ENCODE measurements at places on chromosomes 2 and 18.

GRCh38 chr2:183253441-183254130 lies 129.3 kb downstream of the NUP35 start:
- DNase-seq = no peak

DNA sequence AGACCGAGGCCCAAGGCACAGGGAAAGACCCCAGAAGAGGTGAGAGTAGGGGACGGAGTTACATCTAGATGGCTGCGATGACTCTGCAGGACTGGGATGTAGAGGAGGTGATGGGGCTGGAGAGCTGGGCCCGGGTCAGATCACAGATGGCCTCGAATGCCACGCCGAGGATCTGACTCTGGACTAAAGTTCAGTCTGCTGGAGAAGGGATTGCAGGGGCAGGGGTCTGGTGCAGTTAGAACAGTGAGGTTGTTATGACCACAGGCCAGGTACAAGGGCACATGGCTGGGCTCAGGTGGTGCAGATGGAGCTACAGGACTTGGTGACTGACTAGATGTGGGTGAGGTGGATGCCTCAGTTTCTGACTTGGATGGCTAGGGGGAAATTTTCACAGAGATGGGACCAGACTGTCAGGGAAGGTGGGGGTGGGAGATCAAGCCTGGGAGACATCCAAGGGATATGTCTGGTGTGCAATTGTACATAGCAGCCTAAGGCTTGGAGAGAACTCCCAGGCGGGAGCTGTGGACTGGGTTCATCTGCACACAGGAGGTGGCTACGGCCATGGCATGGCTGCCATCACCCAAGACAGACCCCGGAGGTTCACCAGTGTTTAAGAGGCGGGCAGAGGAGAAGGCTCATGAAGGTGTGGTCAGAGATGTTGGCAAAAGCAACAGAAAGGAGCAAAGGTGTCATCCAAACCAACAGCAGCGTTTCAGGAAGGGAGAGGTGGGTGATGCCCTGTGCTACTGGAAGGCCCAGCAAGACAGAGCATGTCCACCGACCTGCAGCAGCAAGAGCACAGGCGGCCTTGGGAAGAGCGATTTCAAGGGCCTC lies 66.9 kb downstream of the CIB4 start:
- DNase-seq = no peak

GRCh38 chr2:206804326-206804725 lies 38.9 kb downstream of the FASTKD2 start:
- no peak for DNase-seq

DNA sequence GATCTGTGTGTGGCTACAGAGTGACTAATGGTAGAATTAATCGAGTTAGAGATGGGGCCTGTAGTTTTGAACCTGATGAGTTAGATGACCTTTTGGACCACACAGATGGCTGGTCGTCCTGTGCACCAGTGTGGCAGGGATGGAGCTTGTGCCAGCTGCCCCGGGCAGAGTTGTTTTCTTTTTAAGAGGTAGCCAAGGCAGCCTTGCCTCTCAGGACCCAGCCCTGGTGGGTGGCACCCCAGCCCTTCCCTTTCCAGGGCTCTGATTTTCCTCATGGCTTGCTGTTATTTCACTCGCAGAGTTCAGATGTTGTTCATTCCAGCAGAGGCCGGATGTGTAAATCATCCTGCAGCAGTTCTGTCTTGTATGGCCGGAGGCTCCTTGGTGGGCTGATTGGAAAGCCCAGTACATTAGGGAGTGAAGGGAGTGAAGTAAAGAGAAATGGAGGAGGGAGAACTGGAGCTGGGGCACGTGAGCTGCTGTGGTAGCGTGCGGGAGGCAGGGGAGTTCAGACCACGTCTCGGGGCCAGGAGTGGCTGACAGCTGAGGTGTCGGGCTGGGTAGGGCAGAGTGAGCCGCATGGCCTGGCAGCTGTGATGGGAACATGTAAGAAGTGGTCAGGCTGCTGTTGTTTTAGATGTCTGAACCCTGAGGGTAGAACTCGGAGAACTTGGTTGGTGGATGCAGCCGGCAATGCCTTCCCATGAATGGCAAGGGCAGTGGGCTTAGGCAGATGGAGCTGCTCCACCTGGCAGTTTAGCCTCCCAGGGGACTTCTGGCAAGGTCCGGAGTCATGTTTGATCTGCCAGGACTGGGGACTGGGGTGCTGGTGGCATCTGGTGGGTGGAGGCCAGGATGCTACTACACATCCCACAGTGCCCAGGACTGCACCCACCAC lies 28.8 kb downstream of the ASAP2 start:
- no peak for DNase-seq

GRCh38 chr2:68946117-68946516 lies 6.6 kb downstream of the GKN2 start:
- no peak for DNase-seq

- DNase-seq = no peak
Measured at GRCh38 chr2:2808551-2809058, 477.5 kb upstream of the MYT1L start.

DNA sequence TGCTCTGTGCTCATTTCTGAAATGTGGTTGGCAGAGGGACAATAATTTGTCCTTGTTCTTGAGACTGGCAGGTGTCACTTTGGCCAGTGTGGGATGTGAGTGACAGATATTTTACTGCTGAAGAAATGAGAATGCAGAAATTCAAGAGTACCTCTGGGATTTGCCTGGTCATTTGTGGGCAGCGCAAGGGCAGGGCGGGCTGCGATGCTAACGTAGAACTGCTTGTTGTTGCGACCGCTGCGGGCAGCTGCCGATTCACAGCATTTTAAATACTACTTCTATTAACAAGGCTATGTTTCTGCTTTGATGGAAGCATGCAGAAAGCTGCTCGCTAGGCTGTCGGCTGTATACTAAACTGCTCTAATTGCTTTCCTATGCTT lies 268.6 kb downstream of the FIGN start:
- no peak for DNase-seq

GRCh38 chr2:158778243-158778642 lies 16.9 kb upstream of the DAPL1 start:
- no peak for DNase-seq

- DNase-seq = no peak
Measured at GRCh38 chr2:191970867-191971266, 124.0 kb upstream of the CAVIN2 start.

GRCh38 chr2:67865917-67866316 lies 196.9 kb downstream of the C1D start:
- no peak for DNase-seq

GRCh38 chr2:149314687-149315086 lies 15.7 kb upstream of the LYPD6 start:
- DNase-seq = no peak

DNA sequence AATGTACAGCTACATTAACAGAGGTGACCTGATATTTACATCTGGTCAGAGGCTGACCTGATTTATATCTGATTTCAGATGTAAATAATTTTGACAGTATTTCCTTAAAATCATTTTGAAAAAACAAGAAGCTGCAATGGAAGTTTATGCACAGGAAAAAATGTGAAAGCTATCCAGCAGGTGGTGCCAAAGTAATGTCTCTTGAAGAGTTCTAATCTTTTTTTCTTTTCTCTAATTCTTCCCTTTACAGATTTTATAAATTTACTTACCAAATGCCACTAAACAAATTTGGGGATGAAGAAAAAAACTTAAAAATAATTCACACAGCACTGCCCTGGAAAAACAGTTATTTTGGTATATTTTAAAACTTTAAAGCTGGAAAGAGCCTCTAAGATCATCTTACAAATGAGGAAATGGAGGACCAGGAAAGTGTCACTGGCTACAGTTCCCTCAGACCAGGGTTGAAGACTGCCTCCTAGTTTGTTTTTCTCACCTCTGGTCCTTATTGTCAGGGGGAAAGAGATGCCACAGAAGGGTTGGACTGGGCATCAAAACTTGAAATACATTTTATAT lies 16.4 kb upstream of the FBLN7 start:
- DNase-seq = peak; percentile 65

DNA sequence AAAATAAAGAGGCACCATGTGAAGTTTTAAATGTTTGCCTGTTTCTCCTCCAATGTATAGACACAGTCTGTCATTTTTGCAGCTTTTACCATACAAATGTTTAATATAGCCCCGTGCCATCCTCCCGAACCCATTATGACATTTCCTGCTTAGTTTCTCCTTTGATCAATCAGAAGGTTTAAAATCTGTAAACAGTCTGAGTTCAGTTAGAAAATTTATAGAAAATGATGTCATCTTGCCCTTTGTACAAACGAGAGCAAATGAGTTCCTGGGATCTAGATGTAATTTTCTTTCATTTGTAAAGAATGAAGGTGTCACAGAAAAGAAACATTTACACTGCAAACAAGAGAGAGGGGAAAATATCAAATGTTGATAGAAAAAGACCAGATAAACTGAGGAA lies 62.7 kb upstream of the NFU1 start:
- peak; percentile 9 for DNase-seq

DNA sequence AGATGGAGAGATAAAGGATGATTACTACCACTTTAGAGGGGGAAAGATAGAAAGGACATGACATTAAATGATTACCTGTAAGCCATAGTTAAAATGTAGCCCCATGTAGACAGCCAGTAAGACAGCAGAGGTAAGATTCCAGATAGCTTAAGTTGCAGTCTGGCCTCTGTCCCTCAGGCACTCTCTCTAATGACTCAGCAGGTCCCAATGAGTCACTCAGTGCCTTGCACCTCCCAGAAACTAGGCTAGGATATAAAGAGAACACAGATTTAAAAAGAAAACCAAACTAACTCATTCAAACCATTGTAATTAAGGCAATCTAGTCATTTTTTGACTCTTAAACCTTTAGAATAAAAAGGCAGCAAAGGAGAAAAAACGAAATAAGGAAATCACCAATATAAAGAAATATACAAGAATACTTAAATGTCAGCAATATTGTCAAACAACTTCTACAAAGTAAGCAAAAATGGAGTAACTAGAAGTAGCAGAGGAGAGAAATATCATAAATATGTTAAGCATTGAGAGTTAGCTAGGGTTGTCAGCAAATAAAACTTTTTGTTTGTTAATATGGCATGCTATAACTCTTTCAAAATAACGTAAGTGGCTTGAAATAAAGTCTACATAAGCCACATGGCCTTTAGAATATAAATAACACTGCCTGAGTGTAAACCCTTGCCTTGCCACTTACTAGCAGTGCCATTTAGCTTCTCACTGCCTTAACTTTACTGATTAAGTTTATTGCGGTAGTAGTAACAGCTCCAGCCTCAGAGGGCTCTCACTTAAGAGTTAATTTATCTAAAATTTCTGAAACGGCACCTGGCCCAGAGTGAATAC lies 48.5 kb downstream of the SOCS6 start:
- DNase-seq = no peak

DNA sequence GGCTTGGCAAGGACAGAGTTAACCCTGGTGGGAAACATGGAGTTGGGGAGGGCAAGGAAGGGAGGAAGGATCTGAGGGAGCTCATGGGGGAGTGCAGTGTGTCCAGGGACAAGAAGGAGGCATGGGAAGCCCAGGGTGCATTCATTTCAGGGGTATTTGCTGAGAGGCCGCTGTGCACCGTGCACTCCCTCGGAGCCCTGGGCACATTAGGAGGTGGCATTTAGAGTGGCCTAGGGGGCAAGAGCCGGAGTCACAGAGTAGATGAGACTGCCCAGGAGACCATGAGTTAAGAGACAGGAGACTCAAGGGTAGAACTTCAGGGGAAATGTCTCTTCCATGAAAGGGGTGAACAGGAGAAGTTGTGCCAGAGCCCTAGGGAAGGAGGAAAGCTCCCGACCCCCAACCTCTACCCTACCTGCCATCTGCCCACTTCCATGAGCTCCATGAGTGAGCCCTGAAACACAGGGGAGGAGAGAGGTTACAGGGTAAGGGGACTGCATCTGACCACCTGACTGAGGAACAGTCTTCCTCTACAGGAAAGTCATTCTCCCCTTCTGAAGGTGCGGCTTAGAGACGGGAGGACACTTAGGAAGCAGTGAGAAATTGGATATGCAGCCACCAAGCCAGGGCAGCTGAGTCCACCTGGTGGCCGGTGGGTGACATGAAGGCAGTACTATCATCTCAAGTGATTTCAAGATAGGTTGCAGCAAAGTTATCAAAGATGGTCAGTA lies 58.5 kb upstream of the COPS8 start:
- DNase-seq = peak; percentile 35

DNA sequence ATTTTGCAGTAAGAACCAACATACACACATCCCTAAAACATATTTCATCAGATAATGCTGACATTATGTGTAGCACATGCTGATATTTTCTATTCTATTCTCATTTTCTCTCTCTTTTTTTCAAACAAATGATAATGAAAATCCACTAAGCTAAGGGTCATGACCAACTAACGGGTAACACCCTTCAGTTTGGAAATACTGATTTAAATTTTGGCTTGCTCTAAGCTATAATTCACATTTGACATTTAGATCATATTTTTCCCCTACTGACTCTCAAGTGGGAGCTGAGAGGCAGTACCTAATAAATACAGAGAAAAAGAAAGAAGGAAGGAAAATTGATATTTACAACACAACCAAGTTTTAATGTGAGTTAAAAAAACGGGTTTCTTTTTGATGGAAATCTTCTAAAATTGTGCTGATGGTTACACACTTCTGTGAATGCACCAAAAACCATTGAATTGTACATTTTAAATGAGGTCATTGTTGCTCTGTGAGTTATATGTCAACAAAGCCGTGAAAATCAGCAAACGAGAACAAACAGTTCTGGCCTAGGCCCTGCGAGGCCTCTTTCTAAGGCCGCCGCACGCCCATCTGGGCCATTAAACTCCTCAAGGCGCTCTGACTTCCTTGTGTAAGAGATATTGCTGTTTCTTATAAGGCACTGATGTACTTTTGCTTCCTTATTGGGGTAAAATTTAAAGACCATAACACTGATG lies 124.2 kb downstream of the GALR1 start:
- DNase-seq = no peak

DNA sequence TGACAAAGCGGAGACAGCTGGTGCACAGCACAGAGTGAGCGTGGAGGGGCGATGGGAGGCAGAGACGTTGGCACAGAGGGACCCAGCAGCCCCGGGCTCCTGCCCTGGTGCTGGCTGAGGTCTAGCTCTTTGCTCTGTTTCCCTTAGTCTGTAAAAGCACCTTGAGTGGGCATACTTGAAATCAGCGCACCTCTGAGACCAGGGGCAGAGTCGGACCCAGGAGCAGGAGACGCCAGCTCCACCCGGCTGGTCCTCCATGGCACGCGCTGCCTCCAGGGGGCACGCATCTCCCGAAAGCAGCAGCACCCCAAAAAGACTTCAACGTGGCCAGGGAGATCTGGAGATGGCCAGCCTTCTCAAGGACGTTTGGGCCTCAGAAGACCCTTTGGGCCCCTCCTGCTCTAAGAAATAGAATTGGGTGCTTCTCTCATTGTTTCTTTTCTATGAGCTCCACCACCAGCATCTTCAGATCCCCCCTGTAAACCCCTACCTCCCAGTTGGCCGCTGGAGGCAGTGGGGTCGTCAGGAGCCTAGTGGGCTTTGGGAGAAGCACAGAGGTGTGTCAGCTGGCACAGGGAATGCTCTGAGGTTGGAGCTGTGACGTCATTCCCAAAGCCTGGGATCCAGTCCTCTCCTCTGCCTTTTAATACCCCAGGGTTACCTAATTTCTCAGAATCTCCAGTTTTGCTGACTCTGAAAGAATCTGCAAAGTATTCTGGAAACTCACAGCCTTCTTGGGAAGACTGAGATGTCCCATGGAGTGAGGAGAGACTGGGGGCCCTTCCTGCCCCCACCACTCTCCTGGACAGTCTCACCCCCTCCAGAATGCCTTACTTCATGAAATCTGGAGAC lies 58.9 kb downstream of the CIB4 start:
- no peak for DNase-seq
